Naive thymus-derived CD4-positive, alpha-beta T cell (primary cell): ENCODE measurements at places on chromosomes 16 and 17.

GRCh38 chr17:78408476-78409050 is 30.1 kb downstream of the PGS1 start:
- DNase-seq = no peak

GRCh38 chr16:15665107-15665506 is 15.1 kb downstream of the NDE1 start:
- DNase-seq = no peak

- DNase-seq = peak; percentile 90
Measured at GRCh38 chr17:40362696-40363110, 1.8 kb downstream of the GJD3 start.

GRCh38 chr17:36578671-36579070 is 13.0 kb upstream of the DHRS11 start:
- DNase-seq = no peak

DNA sequence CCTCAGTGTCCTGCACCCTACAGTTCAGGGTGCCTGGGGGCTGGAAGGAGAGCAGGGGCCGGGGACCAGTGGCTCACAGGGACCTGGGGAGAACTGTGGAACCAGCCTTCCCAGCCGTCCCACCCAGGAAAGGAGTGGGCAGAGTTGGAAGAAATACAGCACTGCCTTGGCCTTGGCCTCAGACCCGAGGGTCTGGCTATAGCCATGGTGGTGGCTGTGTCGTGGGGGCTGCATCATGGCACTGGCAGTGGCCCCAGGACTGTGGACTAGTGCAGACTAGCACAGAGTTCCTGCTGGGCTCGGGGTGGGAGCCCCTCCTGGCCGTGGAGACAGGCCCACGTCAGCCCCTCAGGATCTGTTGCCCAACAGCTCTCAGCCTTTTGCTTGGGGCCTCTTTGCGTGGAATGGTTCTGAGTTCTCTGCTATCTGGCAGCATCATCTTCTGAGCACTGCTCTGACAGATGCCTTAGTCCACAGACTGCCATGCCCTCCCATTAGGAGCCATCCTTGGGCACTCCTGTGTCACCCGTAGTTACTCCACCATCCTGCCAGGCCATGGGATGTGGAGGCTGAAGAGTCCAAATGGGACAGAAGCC is 12.6 kb upstream of the DNASE1 start:
- DNase-seq = no peak

- DNase-seq = no peak
Measured at GRCh38 chr17:41984454-41984853, 17.9 kb downstream of the CNP start.

DNA sequence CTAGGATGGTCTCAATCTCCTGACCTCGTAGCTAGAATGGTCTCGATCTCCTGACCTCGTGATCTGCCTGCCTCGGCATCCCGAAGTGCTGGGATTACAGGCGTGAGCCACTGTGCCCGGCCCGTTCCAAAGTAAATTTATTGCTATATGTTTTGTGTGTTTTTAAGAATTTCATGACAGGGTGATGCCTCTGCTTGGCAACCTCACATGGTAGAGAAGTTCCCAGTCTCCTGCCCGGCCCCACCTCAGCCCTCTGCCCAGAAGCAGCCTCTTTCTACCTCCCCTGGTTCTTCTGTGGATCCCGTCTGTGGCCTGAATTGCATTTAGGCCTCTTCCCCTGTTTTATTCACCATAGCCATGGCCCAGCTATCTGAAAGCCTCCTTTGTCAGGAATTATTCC is 55.0 kb downstream of the B9D1 start:
- DNase-seq = no peak

GRCh38 chr16:31344712-31345111 is 10.3 kb upstream of the ITGAX start:
- no peak for DNase-seq

GRCh38 chr16:50388496-50388895 is 19.7 kb upstream of the BRD7 start:
- no peak for DNase-seq
